ENCODE measurements at places on chromosomes 3 and 15. TPM values are rescaled to one million over a fixed set of nuclear protein-coding genes. Genes with fewer than 3 reads are reported as not detected.

GRCh38 chr3:162400697-162401096 is 904.1 kb downstream of the OTOL1 start:
- H3K4me3 ChIP-seq = no peak overlapping the region
- no peaks in the 10 kb centered on the region for H3K36me3 ChIP-seq
- H3K27ac ChIP-seq = no peak overlapping the region
- H3K4me1 ChIP-seq = no peaks in the 10 kb centered on the region

GRCh38 chr3:153462545-153462944 is 300.5 kb downstream of the RAP2B start:
- no peaks in the 10 kb centered on the region for H3K27me3 ChIP-seq
- H3K4me1 ChIP-seq = no peaks in the 10 kb centered on the region
- DNase-seq = no peak
- H3K4me3 ChIP-seq = no peak overlapping the region
- no peak overlapping the region for H3K27ac ChIP-seq
- H3K36me3 ChIP-seq = no peaks in the 10 kb centered on the region

DNA sequence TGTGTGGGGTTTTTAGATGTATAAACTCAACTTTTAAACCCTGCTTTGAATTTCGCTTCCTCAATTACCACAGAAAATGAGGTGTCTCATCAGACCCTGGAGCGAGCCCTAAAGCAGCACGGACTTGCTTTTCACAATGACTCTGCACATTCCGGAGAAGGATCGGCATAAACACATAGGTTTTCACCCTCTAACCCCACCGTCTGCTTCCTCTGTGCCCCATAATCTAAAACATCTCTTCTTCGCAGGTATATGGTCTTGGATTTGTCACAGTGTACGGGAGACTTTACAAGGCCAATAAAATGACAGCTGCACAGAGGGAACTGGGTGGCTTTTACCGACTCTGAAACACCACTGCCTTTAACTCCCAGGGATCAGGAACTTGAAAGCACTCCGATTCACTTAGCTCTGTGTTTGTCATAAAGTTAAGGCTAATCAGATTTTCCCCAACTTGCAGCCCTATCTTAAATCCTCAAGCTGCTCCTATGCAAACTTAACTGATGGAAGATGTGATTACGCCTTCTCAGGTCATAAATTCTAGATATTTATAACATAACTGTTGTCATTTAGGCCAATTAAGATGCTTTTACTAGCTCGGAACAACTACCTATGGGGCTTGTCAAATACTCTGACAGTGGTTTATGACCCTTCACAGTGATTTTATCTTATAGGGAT is 133.4 kb upstream of the WNT5A start:
- H3K4me3 ChIP-seq = no peak overlapping the region
- H3K36me3 ChIP-seq = no peaks in the 10 kb centered on the region
- DNase-seq = no peak

The LRRC34 gene
- 1.3 TPM for total RNA-seq

DNA sequence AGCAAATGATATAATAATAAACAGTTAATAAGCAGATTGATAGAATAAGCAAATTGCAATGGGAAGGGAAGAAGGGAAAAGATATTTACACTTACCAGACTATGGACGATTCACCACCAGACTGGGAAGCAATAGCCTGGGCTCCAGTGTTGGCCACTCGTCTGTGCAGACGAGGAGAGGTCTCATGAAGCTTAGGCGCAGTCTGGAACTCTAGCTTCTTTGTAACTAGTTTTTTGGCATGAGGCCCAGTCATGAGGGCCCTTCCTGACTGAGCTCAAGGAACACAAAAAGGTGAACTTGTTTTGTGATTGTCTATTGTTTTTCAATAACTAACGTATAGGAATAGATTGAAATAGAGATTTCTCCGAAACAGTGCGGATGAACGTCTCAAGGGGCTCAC is 63.3 kb upstream of the GATM start:
- no peaks in the 10 kb centered on the region for H3K27me3 ChIP-seq
- H3K4me1 ChIP-seq = no peaks in the 10 kb centered on the region
- no peaks in the 10 kb centered on the region for H3K36me3 ChIP-seq
